ENCODE measurements at places on chromosomes 4 and X.

- DNase-seq, result no peak
Observed at GRCh38 chrX:65932173-65933084, 107.5 kb downstream of the VSIG4 start.

DNA sequence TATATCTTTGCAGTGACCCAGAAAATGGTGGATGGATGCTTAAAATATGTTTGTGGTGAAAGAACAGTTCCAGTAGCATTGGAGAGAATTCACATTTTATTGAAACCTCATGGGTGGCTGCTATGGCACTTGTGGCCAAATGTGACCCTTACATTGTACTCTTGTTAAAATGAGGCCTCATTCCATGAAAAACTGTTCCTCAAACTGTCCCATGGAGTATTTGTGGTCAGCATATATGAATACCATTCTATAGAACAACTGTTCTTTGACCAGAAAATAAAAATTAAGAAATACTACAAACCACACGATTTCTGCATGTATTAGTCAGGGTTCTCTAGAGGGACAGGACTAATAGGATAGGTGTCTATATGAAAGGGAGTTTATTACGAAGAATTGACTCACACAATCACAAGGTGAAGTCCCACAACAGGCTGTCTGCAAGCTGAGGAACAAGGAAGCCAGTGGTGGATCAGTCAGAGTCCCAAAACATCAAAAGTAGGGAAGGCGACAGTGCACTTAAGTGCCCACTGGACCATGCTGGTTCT is 35.1 kb downstream of the GEMIN8 start:
- DNase-seq, result no peak

DNA sequence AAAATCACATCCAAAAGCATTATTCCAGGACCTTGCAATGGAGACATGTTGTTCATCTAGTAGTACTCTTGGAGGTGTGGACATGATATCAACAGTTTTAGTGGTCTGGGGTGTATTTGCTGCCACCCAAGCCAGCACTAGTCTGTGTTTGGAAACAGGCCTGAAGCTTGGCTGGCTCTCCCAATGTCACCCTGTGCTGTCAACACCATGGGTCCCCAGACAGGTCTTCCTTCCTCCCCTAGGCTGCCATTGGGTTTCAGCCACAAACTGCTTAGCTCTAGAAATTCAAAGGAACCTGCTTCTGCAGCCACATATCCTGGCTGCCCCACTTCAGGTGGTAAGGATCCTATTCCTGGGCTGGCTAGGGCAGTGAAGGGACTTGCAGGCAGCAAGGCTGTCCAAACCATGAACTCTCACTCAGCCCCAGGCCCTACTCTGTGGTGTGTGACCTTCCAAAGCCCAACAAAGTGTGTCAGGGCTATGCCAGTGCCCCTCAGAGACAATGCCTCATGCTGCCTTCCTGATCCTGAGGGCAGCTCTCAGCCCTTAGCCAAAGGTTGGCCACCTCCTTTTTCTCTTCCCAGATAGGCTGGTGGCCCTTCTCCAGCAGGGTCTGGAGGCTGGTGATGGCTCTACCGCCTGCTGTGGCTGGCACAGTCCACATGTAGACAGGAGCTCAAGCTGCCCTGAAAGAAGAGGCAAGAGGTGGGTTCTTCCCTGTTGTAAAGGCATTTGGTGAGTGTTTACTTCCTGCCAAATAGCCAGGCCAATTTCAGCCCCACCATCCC is 18.3 kb downstream of the AMER1 start:
- DNase-seq, result no peak

DNA sequence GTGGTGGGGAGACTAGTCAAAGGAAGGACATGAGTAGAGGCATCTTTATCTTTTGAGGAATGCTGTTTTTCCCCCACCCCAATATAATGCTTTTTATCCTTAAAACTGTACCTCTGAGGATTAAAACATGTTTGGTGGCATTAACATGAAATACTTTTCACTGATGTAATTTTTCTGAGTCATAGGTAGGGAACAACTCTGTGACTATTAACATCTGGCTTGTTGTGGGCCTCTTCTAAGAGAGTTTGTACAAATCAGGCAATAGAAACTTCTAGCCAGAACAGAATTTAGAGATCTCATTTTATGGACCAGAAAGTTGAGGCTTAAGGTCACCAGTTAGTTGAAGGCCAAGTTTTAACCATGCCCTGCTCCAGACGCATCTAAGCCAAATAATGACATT is 207.6 kb downstream of the SOX3 start:
- DNase-seq, result no peak

DNA sequence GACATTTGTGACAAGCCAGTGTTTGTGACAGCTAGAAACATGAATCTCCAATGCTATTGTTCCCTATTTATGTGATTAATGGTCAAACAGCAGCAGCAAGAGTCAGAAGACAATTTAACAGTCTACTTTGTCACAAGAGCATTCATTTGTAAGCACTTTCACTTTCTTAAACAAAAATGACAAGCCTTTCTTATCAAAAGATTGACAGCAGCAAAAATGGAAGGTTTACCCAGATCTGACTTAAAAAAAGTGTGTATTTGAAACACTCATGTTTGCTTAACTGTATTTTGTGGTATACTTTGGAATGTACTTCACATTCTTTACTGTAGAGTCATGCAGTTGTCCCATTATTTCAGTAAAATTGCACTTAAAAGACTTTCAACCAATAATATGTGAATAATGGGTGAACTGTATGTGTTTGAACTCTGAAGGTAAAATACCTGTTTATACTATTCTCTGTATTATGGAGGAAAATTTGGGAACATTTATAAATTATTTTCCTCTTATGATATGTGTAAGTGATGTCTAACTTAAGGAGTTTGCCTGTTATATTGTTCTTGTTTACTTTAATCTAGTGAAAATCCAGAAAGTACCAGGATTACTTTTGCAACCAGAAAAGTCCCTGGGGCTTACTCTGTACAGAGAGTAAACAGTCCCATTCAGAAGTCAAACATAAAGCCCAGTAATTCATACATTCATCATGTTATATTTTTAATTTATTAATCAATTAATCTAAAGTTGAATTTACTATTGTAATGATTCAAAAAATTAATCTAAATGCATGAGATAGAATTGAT is 314.9 kb upstream of the TRAM1L1 start:
- DNase-seq, result no peak

DNA sequence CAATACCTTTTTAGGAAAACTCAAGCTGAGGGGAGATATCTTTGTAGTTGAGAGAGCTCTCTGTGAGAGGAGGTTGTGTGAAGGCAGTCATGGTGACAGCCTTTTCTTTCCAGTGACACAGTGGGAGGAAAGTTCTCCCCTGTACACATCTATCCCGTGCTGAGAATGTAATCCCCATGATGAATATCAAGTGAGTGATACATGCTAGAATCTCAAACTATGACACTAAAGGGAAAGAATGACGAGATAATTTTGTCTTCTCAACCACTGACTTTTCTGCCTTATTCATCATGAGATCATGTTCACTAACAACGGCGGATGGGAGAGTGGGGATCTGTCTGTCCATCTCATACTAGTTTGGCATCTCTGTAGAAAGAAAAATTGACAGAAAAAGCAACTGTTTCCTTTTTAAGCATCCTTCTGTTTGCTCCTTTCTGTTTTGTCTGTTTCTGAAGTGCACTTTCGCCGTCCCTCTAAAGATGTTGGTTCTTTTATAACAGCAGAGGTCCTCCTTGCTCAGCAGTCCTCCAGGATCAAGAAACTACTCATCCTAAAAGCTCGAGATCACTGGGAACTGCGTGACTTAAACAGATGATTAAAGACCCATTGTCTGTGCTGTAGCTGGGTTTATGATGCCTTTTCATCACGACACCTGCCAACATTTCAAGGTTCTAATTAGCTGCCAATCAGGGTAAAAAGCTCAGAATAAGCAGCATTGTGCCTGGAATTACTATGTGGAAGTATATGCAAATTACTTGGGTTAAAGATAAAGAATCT is 137.6 kb downstream of the DCK start:
- no peak for DNase-seq

DNA sequence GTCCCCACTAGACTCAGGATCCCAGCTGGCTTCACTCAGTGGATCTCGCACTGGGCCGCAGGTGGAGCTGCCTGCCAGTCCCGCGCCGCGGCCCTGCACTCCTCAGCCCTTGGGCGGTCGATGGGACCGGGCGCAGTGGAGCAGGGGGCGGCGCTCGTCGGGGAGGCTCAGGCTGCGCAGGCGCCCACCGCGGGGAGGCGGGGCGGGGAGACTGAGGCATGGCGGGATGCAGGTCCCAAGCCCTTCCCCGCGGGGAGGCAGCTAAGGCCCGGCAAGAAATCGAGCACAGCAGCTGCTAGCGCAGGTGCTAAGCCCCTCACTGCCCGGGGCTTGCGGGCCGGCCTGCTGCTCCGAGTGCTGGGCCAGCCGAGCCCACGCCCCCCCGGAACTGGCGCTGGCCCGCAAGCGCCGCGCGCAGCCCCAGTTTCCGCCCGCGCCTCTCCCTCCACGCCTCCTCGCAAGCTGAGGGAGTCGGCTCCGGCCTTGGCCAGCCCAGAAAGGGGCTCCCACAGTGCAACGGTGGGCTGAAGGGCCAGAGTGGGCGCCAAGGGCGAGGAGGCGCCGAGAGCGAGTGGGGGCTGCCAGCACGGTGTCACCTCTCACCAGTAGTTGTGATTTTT is 1038.0 kb downstream of the PCDH19 start:
- no peak for DNase-seq

- no peak for DNase-seq
Observed at GRCh38 chr4:53688186-53688790, 97.0 kb upstream of the LNX1 start.

- no peak for DNase-seq
Observed at GRCh38 chrX:17465201-17465600, 90.2 kb downstream of the NHS start.

GRCh38 chrX:22690116-22690515 is 309.6 kb upstream of the DDX53 start:
- DNase-seq, result no peak

DNA sequence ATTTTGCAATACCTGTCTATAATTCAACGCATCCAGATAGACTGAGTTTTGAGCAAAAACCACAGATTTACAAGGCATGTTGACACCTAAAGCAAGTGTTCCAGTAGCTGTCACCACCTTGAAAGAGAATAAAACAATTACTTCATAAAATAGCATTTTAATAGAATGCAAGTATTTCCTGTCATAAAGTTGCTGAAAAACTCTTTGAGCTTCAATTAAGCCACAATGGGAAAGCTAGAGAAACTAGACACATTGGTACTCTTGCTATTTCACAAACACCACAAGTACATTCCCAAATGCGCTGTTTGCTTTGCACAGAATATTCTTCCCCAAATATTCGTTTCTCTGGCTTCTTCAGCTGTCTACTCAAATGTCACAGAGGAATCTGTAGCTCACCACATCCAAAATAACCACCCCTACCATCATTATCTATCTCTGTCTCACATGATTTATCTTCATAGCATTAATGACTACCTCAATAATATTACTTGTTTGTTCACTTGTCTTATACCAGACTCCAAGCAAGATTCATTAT is 70.3 kb downstream of the DDX60 start:
- DNase-seq, result no peak

- DNase-seq, result peak; percentile 36
Observed at GRCh38 chr4:184889666-184890335, 64.0 kb upstream of the ACSL1 start.

DNA sequence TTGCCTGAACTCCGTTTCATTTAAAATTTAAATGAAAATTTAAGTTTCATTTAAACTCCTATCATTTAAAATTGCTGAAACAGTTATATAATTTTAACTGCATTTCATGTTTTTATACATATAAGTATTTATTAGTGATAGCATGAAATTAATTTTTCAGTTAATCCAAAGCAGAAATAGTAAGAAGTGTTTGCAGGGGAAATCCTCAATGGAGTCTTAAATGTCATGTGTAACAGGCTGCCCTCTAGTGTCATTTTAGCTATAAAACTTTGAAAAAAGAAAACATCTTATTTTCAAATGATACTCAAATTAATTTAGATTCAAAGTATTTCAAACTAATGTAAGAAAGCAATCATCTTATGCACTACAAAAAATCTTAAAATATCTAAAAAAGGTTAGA is 27.2 kb downstream of the TAPT1 start:
- DNase-seq, result no peak

- DNase-seq, result no peak
Observed at GRCh38 chr4:140645614-140646412, 77.1 kb upstream of the UCP1 start.

DNA sequence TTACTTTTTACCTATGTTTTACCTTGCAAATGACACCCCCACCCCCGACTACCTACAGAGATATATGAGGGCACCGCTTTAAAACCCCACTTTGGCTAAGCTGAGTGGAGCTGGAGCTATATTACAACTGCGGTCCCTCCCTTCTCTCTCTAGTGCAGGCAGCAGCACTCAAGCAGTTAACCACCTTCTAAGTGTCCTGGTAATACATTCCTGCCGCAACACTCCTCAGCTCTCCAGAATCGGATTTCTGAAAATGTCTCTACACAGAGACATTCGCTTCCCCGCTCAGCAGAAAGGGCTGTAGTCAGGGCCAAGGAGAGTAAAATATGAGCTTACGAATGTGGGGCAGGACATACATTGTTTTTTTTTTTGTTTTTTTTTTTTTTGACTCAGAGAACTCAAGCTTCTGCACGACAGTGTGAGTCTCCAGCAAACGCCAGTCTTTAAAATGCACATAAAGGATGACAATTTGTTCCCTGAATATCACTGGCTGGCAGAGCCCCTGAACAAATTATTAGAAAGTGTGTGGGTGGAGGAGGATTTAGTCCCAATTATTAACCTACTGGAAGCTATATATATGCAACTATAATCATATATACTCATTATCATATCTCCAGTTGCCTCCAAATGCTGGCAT is 287.0 kb upstream of the TET2 start:
- no peak for DNase-seq

DNA sequence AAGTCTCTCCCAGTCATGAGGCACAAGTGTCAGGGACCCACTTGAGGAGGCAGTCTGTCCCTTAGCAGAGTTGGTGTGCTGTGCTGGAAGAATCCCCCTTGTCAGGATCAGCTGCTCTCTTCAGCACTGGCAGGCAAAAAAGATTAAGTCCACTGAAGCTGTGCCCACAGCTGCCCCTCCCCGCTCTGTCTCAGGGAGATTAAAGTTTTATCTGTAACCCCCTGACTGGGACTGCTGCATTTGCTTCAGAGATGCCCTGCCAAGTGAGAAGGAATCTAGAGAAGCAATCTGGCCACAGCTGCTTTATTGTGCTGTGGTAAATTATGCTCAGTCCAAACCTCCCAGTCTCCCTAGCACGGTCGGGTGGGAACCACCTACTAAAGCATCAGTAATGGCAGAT is 37.4 kb upstream of the HEPH start:
- DNase-seq, result no peak

DNA sequence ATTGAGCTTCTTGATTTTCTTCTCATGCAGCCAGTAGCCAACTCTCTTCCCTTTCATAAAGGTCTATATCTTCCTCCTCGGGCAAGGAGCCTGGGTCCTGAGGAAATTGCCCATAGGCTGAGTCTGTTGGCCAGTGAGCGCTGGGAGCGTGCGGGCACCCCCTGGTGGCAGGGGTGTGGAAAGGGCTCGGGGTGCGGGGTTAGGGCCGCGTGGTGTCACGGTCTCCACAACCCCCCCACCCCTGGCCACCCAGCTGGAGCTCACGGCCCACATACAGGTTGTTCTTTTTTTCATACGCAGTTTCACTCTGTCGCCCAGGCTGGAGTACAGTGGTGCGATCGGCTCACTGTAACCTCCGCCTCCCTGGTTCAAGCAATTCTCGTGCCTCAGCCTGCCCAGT is 13.1 kb downstream of the RBM10 start:
- DNase-seq, result no peak
